ENCODE measurements at places on chromosomes 5 and 9.

- no peak for DNase-seq
Observed at GRCh38 chr5:142319105-142319504, 5.7 kb downstream of the SPRY4 start.

DNA sequence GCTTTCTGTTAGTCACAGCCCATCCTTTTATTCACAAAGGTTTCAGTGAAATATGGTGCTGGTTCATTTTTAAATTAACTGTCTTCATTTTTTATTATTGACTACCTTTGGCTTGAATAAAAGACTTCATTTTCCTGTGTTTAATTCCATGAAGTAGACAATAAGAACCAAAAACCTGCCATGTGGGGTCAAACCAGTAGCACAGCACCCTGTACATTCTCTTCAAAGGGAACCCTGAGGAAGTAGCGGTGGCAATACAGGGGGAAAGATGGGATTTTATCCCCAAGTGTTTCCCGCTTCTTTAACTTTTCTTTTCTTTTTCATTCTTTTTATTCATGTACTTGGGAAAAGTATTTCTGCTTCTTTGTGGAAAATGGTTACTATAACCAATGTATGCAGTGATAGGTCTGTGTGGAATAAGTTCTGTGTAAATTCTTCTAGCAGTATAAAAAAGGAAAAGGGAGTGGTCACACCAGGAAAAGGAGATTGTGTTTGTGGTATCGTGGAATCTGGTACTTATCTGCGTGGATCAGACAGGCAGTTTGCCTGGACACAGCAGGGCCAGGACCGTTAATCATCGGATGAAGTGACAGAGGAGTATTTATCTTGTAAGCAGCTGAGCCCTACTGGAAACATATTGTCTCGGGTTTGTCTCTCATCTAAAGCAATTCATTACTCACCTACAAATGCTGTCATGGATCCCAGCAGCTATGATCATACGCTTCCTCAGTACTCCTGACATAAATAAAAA, 94.2 kb downstream of the PPIC start:
- DNase-seq, result no peak

DNA sequence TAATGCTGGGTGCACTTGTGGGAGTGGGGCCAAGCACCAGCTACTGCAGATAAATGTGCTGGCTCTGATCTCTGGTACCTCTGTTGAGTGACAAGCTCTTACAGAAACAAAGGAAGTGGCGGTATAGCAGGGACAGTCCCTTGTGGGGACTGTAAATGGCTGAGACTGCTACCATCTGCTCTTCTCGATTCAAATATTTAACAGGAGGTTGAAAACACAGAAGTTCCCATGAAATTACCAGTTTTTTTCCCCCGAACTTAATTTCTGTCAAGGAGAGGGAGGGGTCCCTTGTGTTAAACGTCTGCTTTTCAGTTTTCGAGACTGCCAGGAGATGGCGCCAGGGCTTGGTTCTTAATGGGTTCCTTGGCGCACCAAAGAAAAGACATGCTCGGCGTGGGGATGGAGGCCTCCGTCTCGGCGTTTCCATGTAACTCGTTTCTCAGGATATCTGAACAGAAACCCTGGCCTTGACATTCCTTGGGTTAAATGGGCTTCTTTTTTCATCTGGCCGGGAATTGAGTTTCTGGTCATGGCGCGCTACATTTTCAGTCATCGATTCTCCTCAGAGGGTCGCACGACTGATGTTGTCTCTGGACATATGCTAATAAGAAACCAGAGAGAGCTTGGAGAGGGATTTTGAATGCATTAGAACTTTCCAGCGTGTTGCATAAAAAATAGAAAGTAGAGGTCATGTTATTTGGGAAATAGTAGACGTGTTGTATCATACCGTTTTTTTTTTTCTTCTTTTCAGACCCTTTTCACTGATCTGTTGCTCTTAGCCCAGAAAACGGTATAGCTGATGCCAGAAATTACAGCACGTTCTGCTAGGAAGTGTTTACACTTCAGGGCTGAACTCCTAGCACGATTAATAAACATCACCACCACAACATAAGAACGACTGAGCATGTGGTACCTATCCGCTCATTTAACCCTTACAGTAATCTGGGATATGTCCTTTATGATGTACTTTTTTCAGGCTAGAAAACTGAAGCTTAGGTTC, 64.0 kb downstream of the CARTPT start:
- DNase-seq, result peak; percentile 60

DNA sequence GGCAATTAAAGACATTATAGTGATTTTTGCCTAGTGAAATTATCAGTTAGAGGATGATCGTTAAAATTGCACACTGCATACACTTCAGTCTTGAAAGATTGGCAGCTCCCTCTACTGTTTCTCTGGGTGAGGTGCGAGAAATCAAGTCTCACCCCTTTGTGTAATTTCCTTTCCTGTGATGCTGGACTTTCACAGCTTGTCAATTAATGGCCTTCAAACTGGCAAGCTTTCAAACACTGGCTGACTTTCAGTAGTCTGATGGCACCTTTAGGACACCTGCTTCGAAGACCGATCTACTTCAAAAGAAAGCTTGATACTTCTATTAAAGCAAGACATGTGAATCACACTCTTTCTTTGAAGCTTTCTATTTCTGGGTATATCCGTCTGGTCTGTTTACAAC, 706.7 kb upstream of the PTPRD start:
- no peak for DNase-seq

DNA sequence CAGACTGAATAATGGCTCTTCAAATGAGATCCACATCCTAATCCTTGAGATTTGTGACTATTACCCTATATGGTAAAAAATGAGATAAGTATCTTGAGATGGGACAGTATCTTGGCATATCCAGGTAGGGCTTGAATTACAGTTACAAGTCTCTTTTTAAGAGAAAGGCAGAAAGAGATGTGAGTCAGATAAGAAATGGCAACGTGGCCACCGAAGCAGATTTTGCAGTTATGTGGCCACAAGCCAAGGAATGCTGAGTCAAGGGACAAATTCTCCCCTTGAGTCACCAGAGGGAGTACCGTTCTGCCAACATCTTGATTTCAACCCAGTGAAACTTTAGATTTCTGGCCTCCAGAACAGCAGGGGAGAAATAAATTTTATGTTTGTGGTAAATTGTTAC, 1983.0 kb upstream of the C9orf72 start:
- DNase-seq, result no peak

DNA sequence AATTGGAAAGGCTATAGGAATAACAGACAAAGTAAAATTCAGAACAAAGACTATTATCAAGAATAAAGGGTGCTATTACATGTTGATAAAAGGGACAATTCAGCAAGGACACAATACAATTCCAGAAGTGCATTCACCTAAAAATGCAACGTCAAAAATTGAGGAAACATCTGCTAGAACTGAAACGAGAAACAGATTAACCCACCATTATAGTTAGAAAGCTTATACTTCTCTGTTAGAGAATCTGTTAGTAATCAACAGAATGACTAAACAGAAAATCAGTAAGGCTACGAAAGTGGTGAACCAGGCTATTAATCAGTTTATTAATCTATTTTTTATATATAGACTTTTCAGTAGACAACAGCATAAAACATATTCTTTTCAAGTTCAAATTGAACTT, 14.8 kb downstream of the FCN1 start:
- DNase-seq, result no peak

- no peak for DNase-seq
Observed at GRCh38 chr5:179195561-179196404, 135.6 kb downstream of the ZNF354C start.

GRCh38 chr5:16446993-16447392, 18.6 kb downstream of the ZNF622 start:
- DNase-seq, result no peak

GRCh38 chr5:107672211-107673038, 1.7 kb upstream of the EFNA5 start:
- no peak for DNase-seq

- DNase-seq, result no peak
Observed at GRCh38 chr9:1941989-1942388, 73.2 kb upstream of the SMARCA2 start.

DNA sequence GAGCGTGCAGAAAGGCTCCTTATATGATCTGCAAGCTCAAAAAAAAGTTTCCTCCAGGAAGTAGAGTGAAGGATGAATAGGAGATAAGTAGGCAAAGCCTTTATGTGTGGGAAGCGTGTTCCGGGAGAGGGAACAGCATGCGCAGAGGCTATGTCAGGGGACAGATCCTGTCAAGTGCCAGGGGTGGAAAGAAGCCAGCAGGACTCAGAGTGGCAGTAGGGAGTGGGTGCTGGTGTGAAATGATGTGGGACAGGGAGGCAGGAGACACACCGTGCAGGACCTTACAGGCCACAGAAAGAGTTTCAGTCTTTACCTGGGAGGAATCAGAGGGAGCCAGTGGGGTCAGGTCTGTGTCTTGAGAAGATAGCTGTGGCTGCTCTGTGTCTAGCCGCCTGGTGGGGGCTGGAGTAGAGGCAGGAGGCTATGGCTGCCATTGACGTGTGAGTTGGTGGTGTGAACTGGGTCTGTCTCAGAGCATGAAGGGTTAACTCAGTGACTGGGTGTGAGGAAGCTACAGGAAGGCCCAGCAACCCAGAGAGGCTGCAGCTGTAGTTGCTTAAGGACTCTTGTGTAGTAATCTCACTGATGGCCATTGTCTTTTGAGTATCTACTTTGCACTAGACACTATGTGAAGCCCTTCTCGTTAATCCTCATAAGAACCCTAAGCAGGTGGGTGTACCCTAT, 71.3 kb downstream of the PPARGC1B start:
- no peak for DNase-seq

GRCh38 chr9:70641631-70642030, 227.2 kb upstream of the KLF9 start:
- no peak for DNase-seq

GRCh38 chr5:125199373-125199772, 452.9 kb upstream of the ZNF608 start:
- no peak for DNase-seq

GRCh38 chr5:72465601-72466563, 41.3 kb downstream of the ZNF366 start:
- DNase-seq, result no peak

GRCh38 chr9:107548298-107549142, 59.0 kb upstream of the KLF4 start:
- no peak for DNase-seq

- no peak for DNase-seq
Observed at GRCh38 chr5:165370794-165371193, 1865.4 kb downstream of the MAT2B start.

DNA sequence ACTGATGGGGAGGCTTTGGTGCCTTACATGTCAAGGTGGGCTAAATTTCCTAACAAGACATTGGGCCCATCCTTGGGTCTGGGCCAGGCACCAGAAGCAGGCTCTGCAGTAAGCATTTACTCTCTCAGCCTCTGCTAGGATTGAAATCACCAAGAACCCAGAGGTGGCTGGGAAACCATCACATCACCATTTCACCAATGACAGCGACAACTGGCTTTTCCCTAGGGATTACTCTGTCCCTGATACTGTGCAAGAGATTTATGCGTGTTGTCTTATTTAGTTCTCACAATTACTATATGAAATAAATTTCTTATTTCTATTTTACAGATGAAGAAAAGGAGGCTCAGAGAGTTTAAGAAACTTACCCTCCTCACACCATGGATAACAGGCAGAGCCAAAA, 342.2 kb downstream of the ARHGEF28 start:
- DNase-seq, result no peak

DNA sequence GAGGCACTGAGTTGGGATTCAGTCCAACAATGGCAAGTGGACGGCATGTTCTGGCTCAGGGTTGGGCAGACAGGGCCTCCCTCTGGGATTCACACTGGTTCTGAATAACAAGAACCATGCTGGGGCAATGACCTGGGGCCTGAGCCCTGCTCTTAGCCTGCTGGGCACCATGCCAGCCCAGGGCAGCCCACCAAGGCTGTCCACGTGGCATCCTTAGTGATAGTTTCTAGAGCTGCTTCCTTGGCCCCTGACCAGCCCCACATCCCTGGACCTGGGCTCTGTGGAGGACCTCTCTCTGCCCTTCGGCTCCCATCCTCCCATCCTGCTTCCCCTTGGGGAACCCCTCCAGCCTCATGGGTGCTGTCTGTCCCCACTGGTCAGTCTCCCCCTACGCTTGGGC, 22.3 kb upstream of the OLFM1 start:
- no peak for DNase-seq

DNA sequence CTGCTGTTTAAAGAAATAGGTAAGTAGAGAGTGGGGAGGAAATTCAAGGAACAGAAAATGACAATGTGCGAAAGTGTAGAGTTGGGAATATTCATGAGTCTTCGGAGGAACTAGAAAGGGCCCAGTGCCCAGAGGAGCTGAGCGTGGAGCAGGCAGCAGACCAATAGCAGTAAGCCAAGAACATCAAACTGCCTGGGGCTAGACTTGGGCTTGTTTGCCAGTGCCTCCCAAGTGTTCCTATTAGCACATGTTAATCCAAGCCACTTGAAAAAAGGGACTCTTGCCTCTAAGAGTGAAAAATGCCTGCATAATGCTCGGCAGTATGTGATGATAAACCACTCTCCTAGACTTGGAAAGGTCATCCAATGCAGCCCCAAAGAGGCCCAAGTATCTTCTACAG, 1.2 kb upstream of the TAL2 start:
- DNase-seq, result no peak

DNA sequence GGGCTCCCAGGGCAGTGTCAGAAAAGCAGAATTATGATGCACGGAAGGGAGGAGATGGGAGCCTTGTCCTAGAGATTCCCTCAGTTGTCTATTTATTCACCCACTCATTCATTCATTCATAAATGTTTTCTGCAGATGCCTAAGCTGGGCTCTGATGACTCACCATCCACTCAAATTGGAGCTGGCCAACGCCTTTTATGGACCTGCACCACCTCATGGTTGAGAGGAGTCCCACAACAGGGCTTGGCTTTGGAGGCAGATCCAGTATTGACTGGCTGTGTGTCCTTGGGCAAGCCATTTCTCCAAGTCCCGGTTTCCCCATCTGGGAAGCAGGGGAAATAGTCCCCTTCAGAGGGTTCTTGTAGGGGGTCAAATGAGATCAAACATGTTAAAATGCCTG, 227.8 kb downstream of the MELK start:
- DNase-seq, result no peak

All from substantia nigra (tissue), 51 donors.